SK-MEL-5 (cell line): ENCODE measurements at places on chromosomes 13 and 19.

DNA sequence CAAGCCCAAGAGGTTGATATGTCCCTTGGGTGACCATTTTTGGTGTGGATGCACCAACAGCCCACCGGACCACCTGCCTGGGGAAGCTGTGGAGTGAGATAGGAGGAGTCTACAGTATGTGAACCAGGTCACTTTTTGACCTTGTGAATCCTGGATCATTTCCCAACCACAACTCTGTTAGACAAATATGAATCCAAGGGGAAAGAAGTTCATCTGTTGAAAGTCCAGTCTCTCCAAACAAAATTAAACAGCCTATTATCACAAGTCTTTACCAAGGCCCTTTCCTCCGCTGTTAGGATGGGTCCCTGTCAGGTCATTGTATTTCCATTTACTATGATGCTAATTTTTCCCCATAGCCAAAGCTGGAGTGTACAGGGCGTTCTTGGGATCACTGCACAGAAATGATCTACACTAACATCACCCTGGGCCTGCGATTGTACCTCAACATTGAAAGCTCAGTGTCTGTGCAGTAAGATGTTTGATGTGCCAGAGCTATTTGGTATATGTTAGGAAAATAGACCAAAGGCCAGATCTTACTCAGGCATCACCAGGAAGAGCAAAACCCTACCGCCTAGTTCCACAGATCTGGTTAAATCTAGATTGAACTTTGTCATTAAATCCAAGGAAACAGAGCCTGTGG, 117.1 kb downstream of the STARD13 start:
- no peak for DNase-seq

- DNase-seq: no peak
Observed at GRCh38 chr19:41708481-41708880, at the start of gene CEACAM5. Gene CEACAM5 (plus strand): TSS chr19:41708626. CDS start chr19:41708732, 106 bp downstream.

DNA sequence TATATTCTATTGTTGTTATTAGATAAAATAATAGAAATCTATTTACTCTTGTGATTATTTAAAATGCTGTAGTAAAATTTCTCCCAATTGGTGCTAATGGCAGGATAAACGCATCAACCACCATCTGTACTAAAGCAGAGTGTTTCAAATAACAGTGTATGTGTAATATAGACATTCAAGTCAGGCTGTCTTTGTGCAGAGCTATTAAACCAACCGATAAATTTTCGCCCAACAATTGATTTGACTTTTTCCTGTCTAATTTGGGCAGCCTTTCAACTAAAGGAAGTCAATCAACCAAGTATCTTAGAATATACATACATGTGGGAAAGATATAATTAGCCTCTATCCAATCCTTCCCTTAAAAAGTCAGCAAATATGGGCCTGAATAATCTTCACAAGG, 5.8 kb downstream of the AMER2 start:
- DNase-seq: no peak

DNA sequence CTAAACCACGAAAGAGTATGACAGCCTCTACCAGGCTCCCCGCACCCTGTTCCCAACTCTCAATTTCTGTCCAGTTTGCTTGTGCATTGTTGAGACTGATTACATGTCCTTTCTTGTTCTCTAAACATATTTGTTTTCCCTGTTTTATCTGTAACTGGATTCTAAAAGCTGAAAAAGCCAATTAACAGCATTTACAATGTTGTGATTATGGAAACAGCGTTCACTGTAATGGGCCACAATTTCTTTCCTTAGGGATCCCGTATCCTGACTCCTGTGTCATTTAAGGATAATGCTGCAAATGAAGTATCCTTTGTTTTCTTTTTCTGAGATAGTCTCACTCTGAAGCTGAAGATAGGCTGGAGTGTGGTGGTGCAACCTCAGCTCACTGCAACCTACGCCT, 20.5 kb downstream of the EBPL start:
- no peak for DNase-seq

DNA sequence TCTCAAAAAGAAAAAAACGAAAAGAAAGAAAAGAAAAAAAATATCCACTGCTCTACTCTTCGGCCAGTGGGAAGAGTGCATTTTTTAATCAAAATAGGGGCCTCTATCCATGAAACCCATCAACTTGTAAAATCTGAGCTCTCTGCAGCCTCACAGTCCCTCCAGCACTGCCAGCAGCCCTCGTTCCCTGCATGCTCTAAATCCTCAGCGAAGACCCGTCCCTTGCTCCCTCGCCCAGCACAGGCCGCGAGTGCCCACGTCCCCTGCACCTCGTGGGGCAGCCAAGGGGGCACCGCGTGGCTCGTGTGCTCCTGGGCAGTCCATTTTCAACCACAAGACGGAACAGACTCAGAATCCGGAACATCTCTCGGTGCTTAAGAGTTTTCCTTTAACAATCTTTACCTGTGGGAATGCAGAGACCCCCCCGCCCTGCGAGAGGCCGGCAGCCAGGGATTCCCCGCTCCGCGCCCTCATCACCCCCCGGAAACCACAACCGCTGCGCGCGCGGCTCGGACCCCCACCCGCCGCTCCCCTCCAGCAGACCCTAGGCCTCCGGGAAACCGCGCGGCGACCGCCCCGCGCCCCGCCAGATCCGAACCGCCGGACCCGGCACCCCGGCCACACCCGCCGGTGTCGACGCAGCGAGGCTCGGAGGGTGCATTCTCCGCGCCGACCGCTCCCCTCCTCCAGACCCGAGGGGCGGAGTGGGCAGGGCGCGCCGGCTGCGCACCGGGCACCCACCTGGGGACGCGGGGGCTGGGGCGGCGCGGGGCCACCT, 638 bp downstream of the ANKRD27 start:
- no peak for DNase-seq

- no peak for DNase-seq
Observed at GRCh38 chr13:80894917-80895316, 554.0 kb upstream of the SPRY2 start.

DNA sequence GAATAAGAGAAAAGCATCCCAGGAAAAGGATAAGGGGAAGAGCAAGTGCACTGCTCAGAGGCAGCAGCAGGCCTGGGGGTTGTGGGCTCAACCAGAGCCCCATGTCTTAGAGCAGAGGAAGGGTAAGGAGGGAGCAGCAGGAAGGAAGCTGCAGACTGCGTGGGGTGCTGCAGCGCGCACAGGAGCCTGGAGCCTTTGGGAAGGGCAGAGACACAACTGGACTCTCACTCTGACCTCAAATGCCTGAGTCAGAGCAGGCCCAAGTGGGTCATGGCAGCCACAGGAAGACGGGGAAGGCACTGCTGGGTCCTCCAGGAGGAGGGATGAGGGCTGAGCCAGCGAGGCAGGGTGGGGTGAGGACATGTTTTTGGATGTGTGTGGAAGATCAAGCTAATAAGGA, 31.6 kb downstream of the SIGLEC7 start:
- no peak for DNase-seq

DNA sequence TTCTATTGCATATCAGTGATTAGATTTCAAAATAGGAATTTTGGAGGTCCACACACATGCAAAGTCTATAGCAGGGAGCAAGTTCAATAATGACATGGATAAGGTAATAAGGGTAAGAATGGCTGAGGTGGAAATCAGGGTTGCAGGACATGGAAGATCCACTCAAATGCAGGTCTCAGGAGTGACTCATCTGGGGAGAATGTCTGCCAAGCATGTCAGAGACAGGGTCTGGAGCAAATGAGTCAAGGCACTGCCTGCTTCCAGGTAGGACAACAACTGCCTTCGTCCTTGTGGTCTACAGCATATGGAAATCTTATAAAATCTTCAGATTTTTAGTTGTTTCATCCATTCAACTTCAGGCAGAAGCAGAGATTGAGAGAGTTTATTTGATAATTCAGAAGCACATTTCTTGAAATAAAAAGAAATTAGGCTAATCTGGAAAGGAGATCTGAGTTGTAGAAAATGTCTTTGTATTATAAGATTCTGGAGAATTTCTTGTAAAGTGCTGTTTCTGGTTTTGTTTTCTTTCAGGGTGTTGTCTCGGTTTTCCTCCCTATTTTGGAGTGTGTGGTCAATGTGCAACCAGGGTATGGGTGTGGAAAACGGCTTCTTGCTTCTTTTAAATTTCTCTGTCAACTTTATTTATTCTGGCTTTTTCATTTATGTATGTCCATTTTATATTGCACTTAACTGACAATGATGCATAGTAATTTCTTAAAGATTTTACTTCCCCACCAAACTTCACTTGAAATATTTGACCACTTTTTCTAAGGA, 748.8 kb downstream of the LIG4 start:
- no peak for DNase-seq

GRCh38 chr19:41408256-41408655, 10.6 kb downstream of the BCKDHA start:
- peak; percentile 22 for DNase-seq

DNA sequence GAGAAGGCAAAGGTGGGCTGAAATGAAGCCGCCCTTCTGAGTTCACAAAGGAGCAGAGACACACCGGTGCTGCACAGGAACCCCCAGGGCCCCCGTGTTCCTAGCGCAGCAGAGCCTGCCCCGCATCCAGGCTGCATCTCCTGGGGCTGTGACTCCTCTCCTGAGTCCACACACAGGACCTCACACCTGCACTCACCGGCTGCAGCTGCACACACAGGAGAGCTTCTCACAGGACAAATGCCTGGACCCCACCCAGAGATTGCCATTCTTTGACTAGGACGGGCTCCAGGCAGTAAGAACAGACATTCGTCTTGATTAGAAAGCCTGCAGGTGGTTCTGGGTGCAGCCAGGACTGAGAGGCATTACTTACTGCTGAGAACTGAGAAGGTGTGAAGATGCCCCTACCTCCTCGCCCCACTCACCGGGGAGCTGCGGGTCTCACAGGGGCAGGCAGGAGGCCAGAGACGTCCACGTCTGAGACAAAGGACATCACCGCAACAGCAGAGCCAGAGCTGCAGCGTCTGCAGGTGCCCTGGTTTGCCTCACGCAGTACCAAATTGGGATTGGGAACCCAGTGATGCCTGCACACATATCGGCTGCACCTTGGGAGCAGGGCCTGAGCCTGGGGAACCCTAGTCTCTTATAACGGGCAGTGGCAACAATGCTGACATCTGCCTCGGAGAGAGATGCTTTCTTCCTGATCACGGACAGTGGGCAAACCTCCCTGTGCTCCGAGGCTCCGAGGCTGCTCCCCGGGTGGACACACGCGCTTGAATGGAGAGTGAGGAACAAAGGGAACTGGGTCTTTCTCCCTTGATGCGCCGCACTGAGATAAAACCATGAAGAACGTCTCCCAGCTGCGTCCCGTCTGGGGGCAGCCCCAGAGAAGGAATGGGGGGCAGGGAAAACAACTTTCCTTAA, 50.4 kb downstream of the RASA3 start:
- DNase-seq: no peak

GRCh38 chr19:34269489-34269888, 15.1 kb downstream of the GARRE1 start:
- no peak for DNase-seq

DNA sequence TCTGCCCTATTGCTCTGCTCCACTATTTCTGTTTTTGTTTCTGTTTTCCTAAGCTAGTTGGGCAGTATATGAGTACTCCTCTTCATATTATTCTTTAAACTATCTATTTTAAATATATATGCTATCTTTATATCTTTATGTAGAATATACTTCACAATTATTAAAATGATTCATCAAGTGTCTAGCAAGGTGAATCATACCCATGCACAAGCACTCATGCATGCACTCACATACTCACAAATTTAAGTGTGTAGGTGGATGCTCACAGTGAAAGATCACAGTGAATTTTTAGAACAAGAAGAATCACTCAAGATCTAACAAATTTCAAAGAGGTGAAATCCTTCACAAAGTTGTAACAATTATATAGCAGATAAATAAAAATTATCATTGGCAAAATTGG, 435.6 kb upstream of the SLITRK5 start:
- no peak for DNase-seq

DNA sequence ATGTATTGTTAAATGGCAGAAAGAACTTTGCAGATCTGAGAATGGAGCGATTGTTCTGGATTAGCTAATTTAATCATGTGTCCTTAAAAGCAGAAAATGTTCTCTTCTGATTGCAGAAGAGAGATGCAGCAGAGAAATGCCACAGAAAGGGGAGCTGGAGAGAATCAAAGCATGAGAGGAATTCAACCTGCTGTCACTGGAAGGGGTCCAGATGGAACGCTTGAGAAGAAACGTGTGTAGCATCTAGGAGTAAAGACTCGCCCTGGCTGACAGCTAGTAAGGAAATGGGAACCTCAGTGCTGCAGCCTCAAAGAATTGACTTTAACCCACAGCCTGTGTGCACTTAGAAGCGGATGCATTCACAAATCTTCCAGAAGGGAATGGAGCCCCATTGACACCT, 502.8 kb downstream of the KLF12 start:
- DNase-seq: no peak

DNA sequence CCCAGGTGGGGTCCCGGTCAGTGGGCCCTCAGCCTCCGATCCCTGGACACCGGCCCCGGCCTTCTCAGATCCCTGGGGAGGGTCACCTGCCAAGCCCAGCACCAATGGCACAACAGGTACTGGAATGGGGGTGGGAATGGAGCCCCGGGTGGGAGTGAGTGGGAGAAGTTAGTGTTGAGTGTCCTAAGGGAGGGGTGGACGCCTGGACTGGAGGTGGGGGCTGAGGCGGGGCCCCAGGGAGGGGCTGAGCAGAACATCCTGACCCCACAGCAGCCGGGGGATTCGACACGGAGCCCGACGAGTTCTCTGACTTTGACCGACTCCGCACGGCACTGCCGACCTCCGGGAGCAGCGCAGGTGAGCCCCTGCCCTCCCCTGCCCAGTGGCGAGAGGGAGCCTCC, 17.7 kb downstream of the EPN1 start:
- no peak for DNase-seq

- no peak for DNase-seq
Observed at GRCh38 chr19:40762754-40763470, 11.9 kb downstream of the SNRPA start.

DNA sequence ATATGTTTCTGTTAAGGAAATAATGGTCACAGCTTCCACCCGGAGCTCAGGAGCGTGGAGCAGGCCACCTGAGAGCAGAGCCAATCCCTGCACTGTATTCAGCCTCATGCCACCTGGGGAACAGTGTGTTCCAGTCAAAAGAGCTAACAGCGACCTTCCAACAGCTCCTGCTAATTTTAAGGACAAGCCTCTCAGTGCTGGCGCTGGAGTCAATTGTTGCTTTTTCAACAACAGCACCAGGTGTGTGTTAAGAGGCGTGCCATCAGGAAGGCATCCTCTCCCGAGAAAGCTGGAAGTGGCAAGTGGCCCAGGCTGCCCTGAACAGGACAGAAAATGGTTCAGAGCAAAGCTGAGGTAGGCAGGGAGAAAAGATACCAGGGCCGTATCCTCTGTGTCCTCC, 102.0 kb downstream of the CACNA1A start:
- DNase-seq: no peak

DNA sequence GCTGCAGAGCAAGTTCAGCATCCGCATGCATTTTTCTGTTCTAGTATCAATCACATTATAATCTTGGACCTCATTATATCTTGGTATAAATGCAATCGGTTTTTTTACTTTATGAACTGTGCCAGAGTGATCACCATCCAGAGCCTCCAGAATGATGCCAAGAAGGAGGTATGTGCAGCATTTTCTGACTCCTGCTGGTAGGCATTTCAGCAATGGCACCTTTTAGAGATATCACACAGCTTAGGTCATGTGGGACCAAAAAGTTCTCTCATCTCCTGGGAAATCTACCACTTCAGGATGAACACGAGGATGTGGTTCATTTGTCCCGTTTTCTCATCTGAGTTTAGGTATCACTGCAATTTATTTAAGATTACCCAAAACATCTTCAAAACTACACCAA, 220.4 kb downstream of the VWA8 start:
- DNase-seq: no peak

GRCh38 chr13:59043016-59043415, 1120.7 kb downstream of the DIAPH3 start:
- peak; percentile 44 for DNase-seq

- peak; percentile 60 for DNase-seq
Observed at GRCh38 chr19:29596885-29597525, 9.1 kb upstream of the POP4 start.

- DNase-seq: no peak
Observed at GRCh38 chr13:84648069-84648640, 765.9 kb upstream of the SLITRK1 start.
